ENCODE measurements at places on chromosomes 3 and 15. TPM values are rescaled to one million over a fixed set of nuclear protein-coding genes. Genes with fewer than 3 reads are reported as not detected.

GRCh38 chr3:193830791-193831191 lies 237.8 kb downstream of the OPA1 start:
- no peak for DNase-seq

DNA sequence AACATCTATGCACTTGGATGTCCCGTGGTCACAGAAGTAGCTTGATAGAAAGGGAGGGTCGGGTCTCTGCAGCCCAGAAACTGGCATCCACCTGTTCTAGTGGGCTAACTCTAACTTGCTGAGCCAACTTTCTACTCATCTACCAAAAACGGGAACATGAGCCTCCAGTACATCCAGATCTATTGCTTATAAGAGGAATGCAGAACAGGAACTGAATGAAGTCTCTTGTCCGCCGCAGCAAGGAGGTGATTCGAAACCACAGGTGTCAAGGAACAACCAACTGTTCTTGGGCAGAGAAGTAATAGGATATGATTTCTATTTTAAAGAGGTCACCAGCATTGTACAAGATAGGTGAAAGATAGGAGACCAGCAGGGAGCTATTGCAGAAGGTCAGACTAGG lies 17.9 kb downstream of the TERC start:
- DNase-seq, result no peak

Gene SEMA5B
- under 0.01 TPM for total RNA-seq

Gene GOLGA8J
- not detected for total RNA-seq

Gene SLC51A
- total RNA-seq, result not detected

Gene FBXO22
- total RNA-seq, result 10.4 TPM

Gene ZCWPW2
- 2.2 TPM for total RNA-seq

- peak; percentile 66 for DNase-seq
Observed at GRCh38 chr3:137948400-137949072, 61.4 kb upstream of the CLDN18 start.

- no peak for DNase-seq
Observed at GRCh38 chr3:60399292-60399691, 852.0 kb downstream of the FHIT start.

DNA sequence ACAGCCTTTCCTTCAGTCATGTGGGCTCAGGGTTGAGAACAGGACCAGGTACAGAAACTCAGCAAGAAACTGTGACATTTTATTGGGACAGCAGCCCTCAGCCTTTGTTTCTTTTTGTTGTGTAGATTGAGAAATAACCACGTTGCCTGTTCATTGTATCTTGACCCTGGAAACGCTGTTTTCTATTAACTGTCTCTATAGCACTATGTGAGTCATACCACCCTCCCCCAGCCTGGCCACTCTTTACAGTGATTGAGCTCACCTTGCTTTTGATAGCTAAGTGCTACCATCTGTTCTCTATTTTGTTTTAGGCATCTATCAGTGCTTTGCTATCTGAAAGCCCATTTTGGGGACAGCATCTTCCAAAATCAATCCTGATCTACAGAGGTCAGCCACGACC lies 127.9 kb downstream of the CD47 start:
- no peak for DNase-seq

Gene TMEM202
- total RNA-seq, result not detected

- no peak for DNase-seq
Observed at GRCh38 chr3:179133575-179133974, 14.6 kb upstream of the PIK3CA start.

- DNase-seq, result no peak
Observed at GRCh38 chr3:24521420-24522145, 26.9 kb upstream of the THRB start.

GRCh38 chr15:68208136-68208535 lies 3.0 kb upstream of the CALML4 start:
- DNase-seq, result no peak

DNA sequence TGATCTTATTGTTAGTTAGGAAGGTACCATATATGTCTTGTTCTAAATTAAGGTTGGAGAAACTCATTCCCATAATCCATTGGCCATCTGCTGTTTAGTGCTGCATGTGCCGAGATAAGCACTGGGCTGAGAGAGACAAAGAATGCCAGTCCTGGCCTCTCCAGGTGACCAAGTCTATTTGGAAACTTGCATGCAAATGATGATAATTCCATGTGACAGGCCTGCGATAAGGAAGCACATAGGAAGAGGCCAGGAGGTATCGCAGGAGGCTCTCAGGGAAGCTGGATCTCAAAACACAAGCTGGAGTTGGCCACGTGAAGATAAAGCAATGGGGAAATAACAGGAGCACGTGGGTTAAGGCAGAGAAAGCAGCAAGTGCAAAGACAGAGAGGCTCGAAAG lies 39.7 kb downstream of the MYO5C start:
- no peak for DNase-seq

Gene FGF12
- total RNA-seq, result 10.2 TPM

- DNase-seq, result no peak
Observed at GRCh38 chr15:97383516-97383915, 577.0 kb upstream of the ARRDC4 start.

- DNase-seq, result no peak
Observed at GRCh38 chr15:47932951-47933641, 187.7 kb upstream of the SLC24A5 start.

Gene MYD88
- 38.6 TPM for total RNA-seq

Gene POPDC2
- total RNA-seq, result 92.6 TPM

Gene IQCF5
- not detected for total RNA-seq

GRCh38 chr15:66515901-66516322 lies 10.8 kb downstream of the ZWILCH start:
- no peak for DNase-seq

GRCh38 chr15:95263751-95264150 lies 1032.4 kb downstream of the MCTP2 start:
- no peak for DNase-seq

GRCh38 chr15:88982304-88982945 lies 69.2 kb upstream of the MFGE8 start:
- DNase-seq, result no peak

- no peak for DNase-seq
Observed at GRCh38 chr3:118991775-118992174, 42.9 kb downstream of the IGSF11 start.

DNA sequence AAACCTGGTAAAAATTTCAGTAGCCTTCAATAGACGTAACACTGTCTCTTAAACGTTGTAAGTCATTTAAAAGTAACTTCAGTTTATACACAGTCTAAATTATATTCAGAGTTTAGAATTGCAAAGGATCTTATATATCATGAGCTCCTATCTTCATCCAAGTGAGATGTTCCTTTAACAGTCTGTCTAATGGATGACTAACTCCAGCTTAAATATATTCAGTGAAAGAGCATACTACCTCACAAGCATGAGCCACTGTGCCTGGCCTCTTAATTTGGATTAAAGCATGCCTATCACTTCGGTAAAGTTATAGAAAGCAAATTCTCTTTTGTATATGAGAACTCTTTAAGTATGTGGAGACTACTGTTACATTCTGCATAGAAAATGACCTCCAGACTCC lies 7.0 kb downstream of the FYTTD1 start:
- no peak for DNase-seq

Gene TF
- 3.1 TPM for total RNA-seq

- DNase-seq, result peak; percentile 98
Observed at GRCh38 chr15:67120839-67121643, 55.6 kb downstream of the SMAD3 start.

DNA sequence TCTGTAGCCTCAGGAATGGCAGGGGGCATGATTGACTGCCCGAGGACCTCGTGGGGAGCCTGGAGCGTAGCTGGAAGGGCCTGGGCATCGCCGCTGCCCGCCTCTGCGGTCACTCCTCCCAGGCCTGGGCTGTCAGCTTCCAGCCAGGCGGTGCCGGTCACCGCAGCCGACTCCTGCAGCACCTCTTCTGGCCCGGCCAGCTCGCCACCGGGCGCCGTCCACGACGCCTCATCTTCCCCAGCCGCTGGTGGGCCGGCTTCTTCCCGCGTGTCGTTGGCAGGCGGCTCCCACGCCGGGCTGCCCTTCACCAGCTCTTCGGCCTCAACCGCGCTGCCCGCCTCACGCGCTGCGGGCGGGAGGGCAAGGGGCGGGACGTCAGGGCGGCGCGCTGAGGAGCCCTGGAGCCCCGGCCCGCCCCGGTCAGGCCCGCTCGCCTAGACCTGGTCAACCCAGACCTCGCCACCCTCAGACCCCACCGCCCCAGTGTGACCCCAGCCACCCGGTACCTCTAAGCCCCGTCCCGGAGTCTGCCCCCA lies 1.0 kb downstream of the CSPG5 start:
- no peak for DNase-seq

Gene ONECUT1
- not detected for total RNA-seq

- DNase-seq, result no peak
Observed at GRCh38 chr3:128276146-128276435, 122.8 kb downstream of the EEFSEC start.

- no peak for DNase-seq
Observed at GRCh38 chr15:67511606-67512005, 9.3 kb upstream of the C15orf61 start.

DNA sequence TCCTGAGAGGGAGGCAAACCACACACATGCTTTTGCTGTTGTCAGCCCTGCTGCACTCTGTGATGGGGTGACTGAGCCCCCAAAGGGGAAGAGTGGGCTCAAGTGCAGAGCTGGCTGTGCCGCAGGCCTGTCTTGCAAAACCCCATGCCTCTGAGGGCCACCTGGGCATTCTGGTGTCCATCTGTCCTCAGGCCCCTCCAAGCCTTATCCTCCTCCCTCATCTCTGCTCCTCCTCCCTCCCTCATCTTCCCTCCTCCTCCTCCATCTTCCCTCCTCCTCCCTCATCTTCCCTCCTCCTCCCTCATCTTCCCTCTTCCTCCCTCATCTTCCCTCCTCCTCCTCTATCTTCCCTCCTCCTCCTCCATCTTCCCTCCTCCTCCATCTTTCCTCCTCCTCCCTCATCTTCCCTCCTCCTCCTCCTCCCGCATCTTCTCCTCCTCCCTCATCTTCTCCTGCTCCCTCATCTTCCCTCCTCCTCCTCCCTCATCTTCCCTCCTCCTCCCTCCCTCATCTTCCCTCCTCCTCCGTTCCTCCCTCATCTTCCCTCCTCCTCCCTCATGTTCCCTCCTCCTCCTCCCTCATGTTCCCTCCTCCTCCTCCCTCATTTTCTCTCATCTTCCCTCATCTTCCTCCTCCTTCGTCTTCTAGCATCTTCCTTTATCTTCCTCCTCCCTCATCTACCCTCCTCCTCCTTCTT lies 40.6 kb downstream of the CHDH start:
- no peak for DNase-seq

DNA sequence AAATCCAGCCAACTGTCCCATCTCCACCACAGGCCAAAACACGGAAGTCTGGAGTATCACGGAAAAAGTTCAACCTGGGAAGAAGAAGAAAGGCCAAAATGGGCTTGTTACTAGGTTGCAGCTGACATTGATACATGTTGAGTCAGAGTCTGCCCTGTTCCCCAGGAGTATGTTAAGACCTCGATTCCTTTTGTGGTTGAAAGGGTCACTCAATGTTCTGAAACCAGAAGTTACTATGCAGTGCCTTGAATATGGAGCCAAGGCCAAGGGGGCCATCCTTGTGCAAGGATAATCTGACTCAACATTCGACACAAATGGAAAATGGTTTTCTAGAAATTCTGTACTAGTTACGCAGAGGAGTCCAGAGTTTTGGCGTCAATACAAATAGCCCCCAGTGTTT lies 104.2 kb downstream of the DGKG start:
- DNase-seq, result no peak

DNA sequence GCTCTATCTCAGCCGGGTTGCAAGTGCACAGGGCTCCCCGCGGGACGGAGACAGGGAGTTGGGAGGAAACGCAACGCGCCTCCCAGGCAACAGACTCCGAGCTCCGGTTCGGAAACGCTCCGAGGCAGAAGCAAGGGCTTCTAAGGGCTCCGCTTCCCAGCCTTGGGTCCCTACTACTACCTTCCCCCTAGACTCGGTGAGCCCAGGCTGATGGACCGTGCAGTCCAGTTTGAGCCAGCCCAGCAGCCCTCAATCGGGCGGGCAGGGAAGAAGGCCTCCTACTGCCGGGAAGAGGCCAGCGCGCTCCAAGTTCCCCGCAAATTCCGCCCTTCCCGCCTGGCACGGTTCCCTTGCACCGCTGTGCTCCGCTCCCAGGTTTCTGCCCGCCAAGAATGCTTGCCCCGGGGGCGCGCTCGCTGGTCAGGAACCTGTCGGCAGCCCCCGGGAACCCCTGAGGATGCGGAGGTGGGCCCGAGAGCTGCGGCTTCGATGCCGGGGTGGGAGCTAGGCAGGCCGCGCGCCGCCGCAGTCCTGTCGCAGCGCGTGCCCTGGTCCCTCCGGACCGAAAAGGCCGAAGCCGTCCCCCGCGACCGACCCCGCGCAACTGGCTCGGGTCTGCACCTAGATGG lies 728 bp downstream of the TRANK1 start:
- no peak for DNase-seq

GRCh38 chr15:48940508-48940907 lies 23.2 kb downstream of the SHC4 start:
- DNase-seq, result no peak

Measured in esophagus muscularis mucosa (tissue), 4 donors.